ENCODE measurements at places on chromosomes 4 and X.

- DNase-seq = no peak
Measured at GRCh38 chr4:175542786-175543185, 269.3 kb downstream of the GPM6A start.

GRCh38 chrX:85111347-85111746, 107.7 kb downstream of the APOOL start:
- no peak for DNase-seq

DNA sequence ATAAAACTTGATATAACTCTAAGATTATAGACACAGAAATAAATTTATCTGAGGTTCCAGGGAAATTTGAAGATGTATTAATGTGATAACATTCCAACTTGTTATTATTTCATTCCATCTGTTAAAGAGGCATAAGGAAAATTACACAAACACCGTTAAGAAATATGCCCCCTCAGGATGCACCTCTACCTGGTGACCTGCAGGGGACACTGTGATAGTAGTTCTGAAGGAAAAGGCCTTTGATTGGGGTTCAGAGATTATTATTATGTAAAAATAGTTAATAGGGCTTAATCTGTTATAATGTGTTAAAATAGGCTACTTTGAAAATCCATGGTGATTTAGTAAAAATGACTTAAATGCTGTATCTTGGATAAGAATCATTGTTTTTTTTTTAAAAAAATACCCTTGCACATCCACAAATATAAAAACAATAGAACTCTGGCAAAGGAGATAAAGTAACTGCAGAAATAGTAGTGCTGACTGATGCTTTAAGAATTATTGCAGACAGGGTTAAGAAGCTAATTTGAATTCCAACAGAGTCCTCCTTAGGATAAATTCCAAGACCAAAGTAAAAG, 6.1 kb upstream of the ABRAXAS1 start:
- DNase-seq = no peak

- no peak for DNase-seq
Measured at GRCh38 chr4:84920617-84921016, 45.9 kb downstream of the WDFY3 start.

- no peak for DNase-seq
Measured at GRCh38 chrX:154333837-154334271, 38.3 kb downstream of the TKTL1 start.

DNA sequence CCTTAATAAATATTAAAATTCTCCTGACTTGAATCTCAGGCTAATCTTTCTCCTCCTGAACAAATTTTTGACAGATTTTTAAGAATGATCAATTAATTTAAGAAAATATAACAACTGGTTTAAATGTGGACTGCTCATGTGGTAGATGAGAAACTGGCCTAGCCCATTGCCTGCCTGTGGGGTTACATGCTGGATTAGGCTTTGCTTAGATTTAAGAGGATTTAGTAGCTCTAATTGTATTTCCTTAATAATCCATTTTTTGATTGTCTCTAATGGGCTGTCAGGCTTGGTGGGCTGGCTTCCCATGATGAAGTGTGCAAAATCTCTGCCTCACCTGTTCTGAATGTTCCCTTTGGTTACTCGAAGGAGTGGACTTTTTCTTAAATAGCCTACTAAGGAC, 27.8 kb upstream of the LIMCH1 start:
- no peak for DNase-seq

DNA sequence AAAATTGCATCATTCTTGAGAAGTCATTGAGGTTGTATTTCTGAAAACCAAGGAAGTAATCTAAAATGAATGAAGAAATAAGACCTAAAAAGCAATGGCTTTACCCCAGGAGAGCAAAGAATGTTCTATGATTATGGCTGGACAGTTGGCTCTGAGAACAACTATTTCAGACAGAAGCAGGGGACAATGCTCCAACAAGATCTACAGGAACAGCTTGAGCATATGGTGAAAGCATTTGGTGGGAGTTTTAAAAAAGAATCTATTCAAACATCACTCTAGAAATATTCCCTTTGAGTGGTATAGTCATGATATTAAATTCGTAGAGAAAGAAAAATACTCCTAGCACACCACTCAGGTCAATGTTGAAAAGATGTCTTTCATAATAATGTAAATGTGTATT, 26.7 kb downstream of the DYNLT3 start:
- DNase-seq = no peak

DNA sequence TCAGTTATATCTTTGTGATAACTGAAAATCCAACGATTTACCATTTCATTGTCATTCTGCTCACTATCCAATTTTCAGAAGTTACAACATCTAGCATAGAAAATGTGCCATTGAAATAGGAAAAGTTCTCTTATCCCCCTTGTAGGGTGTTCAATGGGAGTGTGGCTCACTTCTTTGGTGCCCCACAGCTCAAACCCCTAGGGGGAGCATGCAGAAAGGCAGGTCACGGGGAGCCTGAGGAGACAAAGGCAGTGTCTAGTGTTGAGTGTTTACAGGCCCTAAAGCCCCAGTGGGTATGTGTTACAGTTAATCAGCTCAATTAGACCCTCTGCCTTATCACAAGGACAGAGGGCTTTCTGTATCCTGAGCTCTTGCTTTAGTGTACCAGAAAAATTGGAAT, 243.4 kb upstream of the GRID2 start:
- no peak for DNase-seq

DNA sequence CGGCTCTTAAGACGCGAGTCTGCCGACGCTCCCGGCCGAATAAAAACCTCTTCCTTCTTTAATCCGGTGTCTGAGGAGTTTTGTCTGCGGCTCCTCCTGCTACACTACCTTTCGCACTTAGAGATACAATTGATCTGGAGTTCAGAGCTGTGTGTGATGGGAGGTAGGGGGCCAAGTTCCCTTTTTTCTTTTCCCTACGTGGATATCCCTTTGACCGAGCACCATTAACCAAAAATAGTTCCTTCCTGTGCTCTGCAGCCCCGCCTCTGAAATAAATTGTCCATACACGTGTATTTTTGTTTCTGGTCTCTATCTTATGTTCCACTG, 555 bp upstream of the PGM2 start:
- no peak for DNase-seq

GRCh38 chr4:143320113-143320512, 16.6 kb upstream of the GAB1 start:
- DNase-seq = no peak
